Thyroid gland (tissue), 4 donors: ENCODE measurements at places on chromosomes 4 and X. TPM values are rescaled to one million over a fixed set of nuclear protein-coding genes. Genes with fewer than 3 reads are reported as not detected.

TMPRSS11F gene
- total RNA-seq = not detected

NSUN7 gene
- total RNA-seq = 14.2 TPM

OPN1MW gene
- not detected for total RNA-seq

P2RY4 gene
- total RNA-seq = not detected

PCDH7 gene
- 12.6 TPM for total RNA-seq

MAGEA2 gene
- total RNA-seq = not detected

CT45A1 gene
- not detected for total RNA-seq

- no peaks in the 10 kb centered on the region for H3K4me1 ChIP-seq
- no peak overlapping the region for H3K4me3 ChIP-seq
- no peaks in the 10 kb centered on the region for H3K36me3 ChIP-seq
- H3K27me3 ChIP-seq = no peaks in the 10 kb centered on the region
- no peak for DNase-seq
Observed at GRCh38 chrX:968148-968965, 244.1 kb downstream of the CRLF2 start.

DNA sequence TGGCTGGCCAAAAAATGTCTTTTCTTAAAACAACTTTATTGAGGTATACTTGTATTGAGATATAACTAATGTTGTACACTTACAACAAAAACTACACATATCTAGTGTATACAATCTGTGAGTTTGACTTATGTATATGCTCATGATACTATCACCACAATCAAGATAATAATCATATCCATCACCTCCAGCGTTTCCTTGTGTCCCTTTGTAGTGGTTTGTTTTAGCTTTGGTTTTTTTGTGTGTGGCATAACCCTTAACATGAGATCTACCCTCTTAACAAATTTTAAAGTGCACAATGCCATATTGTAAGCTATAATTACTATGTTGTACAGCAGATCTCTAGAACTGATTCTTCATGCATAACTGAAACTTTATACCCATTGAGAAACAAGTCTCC is 13.4 kb upstream of the PCSK1N start:
- H3K4me1 ChIP-seq = no peaks in the 10 kb centered on the region
- no peak for DNase-seq
- H3K27me3 ChIP-seq = no peaks in the 10 kb centered on the region
- no peak overlapping the region for H3K27ac ChIP-seq

DNA sequence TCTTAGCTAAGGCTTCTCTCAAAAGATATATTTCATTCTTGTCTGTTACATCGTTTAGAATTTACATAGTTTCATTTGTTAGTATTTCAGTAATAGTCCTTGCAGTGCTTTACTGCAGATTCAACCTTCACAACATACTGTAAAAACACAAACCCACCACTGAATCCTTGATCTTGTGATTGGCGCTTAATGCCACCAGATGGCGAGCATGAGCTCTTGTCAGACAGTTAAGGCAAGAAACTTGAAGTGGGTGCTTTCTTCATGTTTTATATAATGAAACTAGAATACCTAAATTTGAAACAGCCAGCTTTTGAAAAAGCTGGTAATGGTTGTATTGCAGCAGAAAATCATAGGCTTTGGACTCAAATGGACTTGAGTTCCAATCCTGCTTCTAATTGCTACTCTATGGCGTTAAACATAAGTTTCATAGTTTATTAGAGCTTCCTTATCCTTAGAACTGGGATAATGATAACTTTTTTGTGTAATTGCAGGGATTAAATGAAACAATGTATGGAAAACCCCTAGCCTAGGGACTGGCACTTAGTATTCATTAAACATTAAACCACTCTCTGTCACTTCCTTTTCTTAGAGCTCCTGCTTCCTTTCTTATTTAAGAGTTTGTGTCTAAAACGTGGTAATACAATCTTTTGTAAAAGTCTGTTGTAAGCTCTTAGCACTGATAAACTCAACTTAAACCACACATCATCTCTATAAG is 95.1 kb downstream of the USP9X start:
- peaks cover 9% of the 10 kb centered on the region for H3K36me3 ChIP-seq
- H3K4me3 ChIP-seq = no peak overlapping the region
- no peak overlapping the region for H3K27ac ChIP-seq
- no peaks in the 10 kb centered on the region for H3K27me3 ChIP-seq
- DNase-seq = peak; percentile 54
- no peaks in the 10 kb centered on the region for H3K4me1 ChIP-seq

GRCh38 chr4:60002603-60003337 is 1197.4 kb upstream of the ADGRL3 start:
- H3K36me3 ChIP-seq = no peaks in the 10 kb centered on the region
- H3K4me1 ChIP-seq = no peaks in the 10 kb centered on the region
- H3K27me3 ChIP-seq = no peaks in the 10 kb centered on the region
- no peak for DNase-seq

GRCh38 chr4:62588671-62589070 is 1388.5 kb downstream of the ADGRL3 start:
- no peaks in the 10 kb centered on the region for H3K4me1 ChIP-seq
- no peaks in the 10 kb centered on the region for H3K27me3 ChIP-seq
- DNase-seq = no peak
- no peak overlapping the region for H3K27ac ChIP-seq
- no peak overlapping the region for H3K4me3 ChIP-seq

DNA sequence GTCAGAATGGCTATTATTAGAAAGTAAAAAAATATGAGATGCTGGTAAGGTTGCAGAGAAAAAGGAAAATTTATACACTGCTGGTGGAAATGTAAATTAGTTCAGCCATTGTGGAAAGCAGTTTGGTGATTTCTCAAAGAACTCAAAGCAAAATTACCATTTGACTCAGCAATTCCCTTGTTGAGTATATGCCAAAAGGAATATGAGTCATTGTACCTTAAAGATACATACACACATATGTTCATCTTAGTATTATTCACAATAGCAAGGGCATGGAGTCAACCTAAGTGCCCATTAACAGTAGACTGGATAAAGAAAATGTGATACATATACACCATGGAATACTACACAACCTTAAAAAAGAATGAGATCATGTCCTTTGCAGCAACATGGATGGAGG is 148.2 kb downstream of the COMMD8 start:
- no peaks in the 10 kb centered on the region for H3K4me1 ChIP-seq
- no peaks in the 10 kb centered on the region for H3K27me3 ChIP-seq
- H3K27ac ChIP-seq = no peak overlapping the region
- DNase-seq = no peak
- H3K4me3 ChIP-seq = no peak overlapping the region
- H3K36me3 ChIP-seq = no peaks in the 10 kb centered on the region

DNA sequence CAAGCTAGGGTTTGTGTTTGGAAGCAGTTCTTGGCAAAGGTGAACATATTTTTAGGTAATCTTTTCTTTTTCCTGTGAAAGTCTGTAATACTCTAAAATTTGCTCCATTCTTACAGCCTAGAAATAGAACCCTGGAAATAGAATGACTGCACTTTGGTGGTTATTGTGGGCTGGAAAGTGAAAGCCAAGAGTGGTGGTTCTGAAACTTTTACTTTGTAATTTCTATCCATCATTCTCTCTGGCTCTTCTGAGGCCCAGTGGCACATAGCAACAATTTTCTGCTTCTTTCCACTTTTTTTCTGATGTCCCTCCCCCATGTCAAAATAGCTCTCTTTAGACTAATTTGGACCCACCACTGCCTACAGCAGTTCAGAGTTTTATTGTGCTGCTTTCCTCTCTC is 300.4 kb upstream of the RPS6KA3 start:
- no peaks in the 10 kb centered on the region for H3K36me3 ChIP-seq
- DNase-seq = no peak

DNA sequence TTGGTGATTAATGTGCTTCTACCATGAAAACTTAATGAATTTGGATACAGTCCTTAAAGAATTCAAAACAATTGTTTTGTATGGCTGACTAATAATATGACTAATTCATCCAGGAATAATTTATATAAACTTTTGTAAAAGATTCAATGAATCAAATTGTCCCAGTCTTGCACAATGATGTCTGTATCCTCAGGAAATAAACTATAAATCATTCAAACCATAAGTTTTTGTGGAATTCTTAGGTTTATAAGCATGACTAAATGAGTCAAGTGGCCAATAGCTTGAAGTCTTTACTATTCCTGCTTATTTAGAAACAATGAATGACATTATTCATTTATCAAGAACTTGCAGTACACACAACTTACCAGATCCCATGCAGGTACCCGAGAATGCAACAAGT is 935.0 kb upstream of the INTU start:
- no peaks in the 10 kb centered on the region for H3K36me3 ChIP-seq
- DNase-seq = no peak
- H3K4me3 ChIP-seq = no peak overlapping the region
- no peaks in the 10 kb centered on the region for H3K27me3 ChIP-seq
- H3K27ac ChIP-seq = no peak overlapping the region

GRCh38 chr4:21097865-21098264 is 397.6 kb downstream of the PACRGL start:
- no peaks in the 10 kb centered on the region for H3K4me1 ChIP-seq
- H3K36me3 ChIP-seq = no peaks in the 10 kb centered on the region
- no peaks in the 10 kb centered on the region for H3K27me3 ChIP-seq
- H3K4me3 ChIP-seq = no peak overlapping the region

DNA sequence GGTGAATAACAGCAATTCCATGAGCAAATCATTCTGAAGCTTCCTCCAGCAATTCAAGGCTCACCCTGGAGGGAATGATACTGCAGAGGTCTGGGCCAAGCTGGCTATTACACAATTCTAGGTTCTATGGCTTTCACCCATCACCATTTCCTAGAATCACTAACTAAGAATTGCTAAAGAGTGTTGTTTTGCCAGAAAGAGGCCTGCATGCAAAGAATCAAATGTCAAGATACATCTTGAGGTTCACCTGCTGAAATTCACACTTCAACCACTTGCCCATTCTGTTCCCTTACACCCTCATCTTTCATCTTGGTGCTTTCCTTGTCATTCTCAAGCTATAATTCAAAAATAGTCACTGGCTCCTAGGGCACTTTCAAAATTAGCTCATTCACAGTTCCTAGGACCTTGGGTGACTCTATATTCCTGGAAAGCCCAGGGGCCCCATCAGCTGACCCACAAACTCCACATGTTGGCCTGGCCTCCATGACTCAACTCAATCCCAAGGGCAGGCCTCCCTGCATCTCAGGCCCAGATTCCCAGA is 7.0 kb downstream of the APBB2 start:
- H3K4me3 ChIP-seq = no peak overlapping the region
- H3K36me3 ChIP-seq = no peaks in the 10 kb centered on the region
- H3K27ac ChIP-seq = peak overlapping the region; percentile 76
- DNase-seq = no peak
- peaks cover 77% of the 10 kb centered on the region for H3K4me1 ChIP-seq

- H3K4me1 ChIP-seq = no peaks in the 10 kb centered on the region
- H3K27ac ChIP-seq = no peak overlapping the region
- H3K36me3 ChIP-seq = peaks cover 46% of the 10 kb centered on the region
Observed at GRCh38 chr4:47572981-47573380, 87.9 kb downstream of the ATP10D start.

- peak overlapping the region; percentile 52 for H3K27ac ChIP-seq
- H3K4me1 ChIP-seq = peaks cover 11% of the 10 kb centered on the region
- no peaks in the 10 kb centered on the region for H3K36me3 ChIP-seq
- no peak overlapping the region for H3K4me3 ChIP-seq
- peak; percentile 16 for DNase-seq
Observed at GRCh38 chr4:154424810-154425484, 66.7 kb downstream of the DCHS2 start.

GRCh38 chr4:7101692-7102515 is 34.0 kb upstream of the GRPEL1 start:
- H3K4me1 ChIP-seq = peaks cover 19% of the 10 kb centered on the region
- H3K36me3 ChIP-seq = no peaks in the 10 kb centered on the region
- DNase-seq = peak; percentile 76
- peak overlapping the region; percentile 60 for H3K4me3 ChIP-seq
- no peaks in the 10 kb centered on the region for H3K27me3 ChIP-seq

DNA sequence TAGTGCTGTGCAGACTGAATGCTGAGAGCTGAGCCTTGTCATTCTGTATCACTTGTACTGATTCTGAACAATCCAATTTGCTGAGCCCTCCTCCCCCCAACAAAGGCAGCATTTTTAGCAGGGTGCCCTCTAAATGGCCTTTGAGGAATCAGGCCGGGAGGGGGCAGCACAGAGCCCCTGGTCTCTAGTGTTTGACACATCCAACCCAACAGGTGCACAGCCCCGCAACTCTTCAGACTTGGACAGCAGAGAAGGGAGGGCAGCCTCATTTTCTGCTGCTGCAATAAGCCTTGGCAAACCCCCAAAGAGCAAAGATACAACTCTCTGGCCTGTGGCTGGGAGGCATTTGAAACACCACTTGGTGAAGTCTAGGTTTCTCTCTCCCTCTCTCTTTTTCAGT is 3.4 kb downstream of the ATP1B4 start:
- H3K4me3 ChIP-seq = no peak overlapping the region
- peak; percentile 61 for DNase-seq
- no peaks in the 10 kb centered on the region for H3K4me1 ChIP-seq
- no peaks in the 10 kb centered on the region for H3K27me3 ChIP-seq
- H3K27ac ChIP-seq = no peak overlapping the region

- H3K27me3 ChIP-seq = no peaks in the 10 kb centered on the region
- H3K4me3 ChIP-seq = no peak overlapping the region
- DNase-seq = no peak
Observed at GRCh38 chr4:139027776-139028175, 12.2 kb downstream of the NOCT start.

DNA sequence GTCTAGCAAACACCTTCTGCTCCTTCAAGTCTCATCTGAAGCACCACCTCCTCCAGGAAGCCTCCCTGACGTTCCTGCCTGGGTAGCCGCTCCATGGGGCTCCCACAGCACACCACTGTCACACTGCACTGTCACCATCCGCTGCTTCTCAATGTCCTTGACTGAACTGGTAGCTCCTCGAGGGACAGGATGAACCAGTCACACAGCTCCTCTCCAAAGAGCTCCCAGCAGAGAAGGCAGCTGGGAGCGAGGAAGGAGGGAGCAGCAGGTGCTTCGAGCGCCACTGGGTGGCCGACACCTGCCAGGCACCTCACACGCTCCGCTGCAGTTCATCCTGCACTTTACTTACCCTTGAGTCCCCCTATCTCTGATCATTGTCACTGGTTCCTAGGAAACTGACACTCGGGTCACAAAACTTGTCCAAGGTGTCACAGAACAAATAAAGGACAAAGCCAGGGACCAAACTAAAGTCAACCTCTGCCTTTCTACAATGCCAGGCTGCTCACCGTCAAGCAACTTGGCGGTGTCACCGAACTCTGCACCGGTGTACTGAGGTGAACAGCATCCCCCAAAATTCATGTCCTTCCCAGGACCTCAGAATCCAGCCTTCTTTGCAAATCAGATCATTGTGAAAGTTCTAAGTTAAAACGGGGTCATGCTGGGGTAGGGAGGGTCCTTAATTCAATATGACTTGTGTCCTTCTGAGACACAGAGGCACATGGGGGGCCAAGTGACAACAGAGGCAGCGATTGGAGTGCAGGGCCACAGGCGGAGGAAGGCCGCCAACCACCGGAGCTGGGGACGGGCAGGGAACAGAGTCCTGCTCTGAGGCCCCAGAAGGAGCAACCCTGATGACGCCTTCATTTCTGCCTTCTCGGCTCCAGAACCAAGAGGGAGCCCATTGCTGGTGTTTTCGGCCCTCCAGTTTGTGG is 5.5 kb upstream of the S100P start:
- H3K4me1 ChIP-seq = peaks cover 8% of the 10 kb centered on the region
- no peaks in the 10 kb centered on the region for H3K27me3 ChIP-seq
- no peaks in the 10 kb centered on the region for H3K36me3 ChIP-seq
- no peak overlapping the region for H3K4me3 ChIP-seq
- DNase-seq = no peak
- no peak overlapping the region for H3K27ac ChIP-seq
